NCI-H1048 (cell line): ENCODE measurements at places on chromosomes 3 and 15.

- no peak for DNase-seq
Observed at GRCh38 chr15:55619783-55620182, 31.6 kb upstream of the PYGO1 start.

- DNase-seq: no peak
Observed at GRCh38 chr3:43162230-43163084, 56.6 kb upstream of the POMGNT2 start.

DNA sequence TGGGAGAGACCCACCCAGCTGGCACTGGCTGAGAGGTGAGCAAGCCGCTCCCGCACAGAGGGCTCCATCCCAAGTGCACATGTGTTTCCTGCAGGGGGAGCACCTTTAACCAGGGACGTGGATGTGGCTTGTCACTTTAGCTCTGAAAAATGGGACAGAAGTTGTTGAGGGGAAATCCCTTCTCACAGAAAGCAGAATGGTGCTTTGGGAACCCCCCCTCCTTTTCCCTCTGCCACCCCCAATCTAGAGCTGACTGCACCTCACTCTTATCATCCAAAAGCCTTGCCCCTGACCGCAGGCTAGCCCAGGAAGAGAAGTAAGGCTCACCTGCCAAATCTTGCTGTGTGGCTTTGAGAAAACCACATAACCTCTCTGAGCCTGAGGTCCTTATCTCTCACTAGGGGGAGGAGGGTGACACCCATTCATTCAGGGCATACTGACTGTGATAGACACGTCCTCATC, 77.9 kb downstream of the RPN1 start:
- no peak for DNase-seq

DNA sequence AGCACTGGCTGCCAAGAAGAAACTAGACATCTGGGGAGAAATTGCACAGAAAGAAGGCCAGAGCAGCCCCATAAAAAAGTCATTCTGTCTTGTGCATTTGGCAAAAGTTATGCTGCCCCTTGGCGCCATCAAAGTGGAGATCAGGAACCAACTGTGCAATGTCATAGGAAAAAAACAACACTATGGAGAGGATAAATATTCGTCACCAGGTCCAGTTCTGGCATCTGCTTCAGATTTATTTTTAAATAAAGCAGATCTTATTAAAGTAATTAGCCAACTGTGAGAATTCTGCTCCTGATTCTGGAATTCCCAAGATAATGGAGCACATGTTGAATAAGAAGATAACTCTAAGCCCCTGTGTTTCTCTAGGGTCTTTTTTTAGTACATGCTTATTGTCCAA, 500.0 kb upstream of the IL12A start:
- DNase-seq: no peak

DNA sequence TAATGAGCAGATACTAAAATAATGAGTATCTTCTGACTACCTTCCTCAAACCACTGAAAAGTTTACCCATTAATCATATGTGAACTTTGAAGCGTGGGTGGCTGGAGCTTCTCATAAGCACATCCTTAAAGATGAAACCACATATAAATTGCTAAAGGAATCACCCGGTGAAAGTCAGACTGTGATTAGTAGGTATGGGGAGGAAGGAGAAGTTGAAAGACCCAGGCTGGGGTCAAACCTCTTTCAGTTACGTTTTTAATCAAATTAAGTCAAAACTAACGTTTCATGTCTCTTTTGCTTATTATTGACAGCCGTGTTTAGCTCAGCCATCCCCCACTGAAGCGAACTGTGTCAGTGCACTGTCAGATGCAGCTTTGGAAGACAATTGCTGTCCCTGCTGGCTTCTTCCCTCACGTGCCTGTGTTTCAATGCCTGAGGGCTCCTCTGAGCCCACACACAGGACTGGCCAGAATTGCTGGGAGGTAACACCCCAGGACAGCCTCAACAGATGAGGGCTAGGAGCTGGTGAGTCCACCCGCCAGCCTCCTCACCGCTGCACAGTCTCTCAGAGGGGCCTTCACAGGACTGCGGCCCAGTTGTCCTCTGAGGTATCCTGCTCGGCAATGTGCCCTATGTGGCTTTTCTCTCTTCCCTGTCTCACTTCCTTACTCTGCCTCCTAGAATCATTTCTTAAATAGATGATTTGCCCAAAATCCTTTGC, 29.3 kb upstream of the SH3BP5 start:
- no peak for DNase-seq

DNA sequence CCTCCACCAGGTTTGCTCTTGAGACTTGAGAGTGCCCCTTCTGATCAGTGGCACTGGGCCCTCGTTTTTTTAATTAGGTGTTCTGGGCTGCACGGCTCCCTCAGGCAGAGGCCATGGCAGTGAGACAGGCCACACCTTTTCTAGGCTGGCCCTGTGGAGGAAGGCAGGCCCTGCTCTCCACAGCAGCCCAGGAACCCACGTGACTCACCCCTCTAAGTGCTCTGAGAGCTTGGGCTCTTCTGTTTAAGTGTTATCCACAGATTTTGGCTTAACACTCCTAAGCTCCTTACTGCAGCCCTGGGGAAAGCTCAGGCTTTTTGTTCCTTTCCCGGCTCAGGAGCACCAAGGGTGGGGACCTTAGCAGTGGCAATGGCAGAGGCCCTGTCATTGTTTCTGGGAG, 463.2 kb upstream of the GBE1 start:
- no peak for DNase-seq

DNA sequence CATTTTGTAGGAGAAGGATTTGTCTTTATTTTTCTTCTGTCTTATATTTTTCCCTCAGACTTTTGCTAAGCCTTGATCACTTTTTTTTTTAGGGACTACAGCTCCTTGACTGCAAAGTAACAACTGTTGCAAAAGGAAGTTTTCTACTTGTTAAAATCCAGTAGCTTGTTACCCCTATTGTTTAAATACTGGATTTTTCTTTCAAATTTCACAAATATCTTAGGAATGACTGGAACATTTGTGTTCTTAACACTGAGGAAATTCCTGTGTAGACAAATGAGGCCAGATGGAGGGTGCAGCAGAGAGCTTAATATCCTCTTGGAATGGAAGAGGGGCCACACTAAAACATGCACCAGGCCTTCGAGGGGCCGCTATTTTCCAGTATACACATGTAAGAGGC, 3.2 kb upstream of the PGPEP1L start:
- DNase-seq: no peak

DNA sequence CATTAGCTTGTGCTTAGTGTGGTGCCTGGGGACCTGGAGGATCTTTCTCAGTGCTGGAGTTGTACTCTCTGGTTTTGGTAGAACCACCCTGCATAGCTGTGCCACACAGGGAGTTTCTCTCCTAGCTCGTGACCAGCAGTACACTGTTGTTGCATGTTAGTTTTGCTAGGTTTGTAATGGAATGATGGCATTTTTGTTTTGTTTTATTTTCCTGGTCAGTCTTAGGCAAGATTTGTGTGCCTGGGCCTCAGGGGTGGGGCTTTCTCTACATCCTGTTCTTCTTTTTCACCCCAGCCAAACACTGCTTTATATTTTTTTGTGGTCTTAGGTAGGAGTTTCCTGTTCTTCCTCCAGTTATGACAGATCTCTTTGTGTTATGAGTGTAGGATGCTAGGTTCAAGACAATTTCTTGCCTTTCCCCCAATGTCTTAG, 534.5 kb upstream of the KCNMB2 start:
- DNase-seq: no peak

DNA sequence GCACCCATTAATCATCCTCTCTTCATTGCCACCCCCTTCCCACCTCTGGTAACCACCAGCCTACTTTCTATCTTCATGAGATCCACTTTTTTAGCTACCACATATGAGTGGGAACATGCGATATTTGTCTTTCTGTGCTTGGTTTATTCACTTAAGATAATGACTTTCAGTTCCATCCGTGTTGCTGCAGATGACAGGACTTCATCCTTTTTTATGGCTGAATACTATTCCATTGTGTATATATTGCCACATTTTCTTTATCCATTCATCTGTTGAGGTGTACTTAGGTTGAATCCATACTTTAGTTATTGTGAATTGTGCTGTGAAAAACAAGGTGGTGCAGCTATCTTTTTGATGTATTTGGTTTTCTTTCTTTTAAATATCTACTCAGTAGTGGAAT, 53.3 kb upstream of the NR2C2 start:
- DNase-seq: no peak

- no peak for DNase-seq
Observed at GRCh38 chr3:126207166-126207565, 26.8 kb upstream of the ALDH1L1 start.
